H7 (cell line): ENCODE measurements at places on chromosomes 1 and 21. TPM values are rescaled to one million over a fixed set of nuclear protein-coding genes. Genes with fewer than 3 reads are reported as not detected.

The FHAD1 gene
- 0.52 and 0.83 TPM in 2 replicates for total RNA-seq

The STYXL2 gene
- total RNA-seq, result 0.07 and 0.24 TPM in 2 replicates

The AMY1B gene
- total RNA-seq, result not detected in 2 replicates

The SPATA21 gene
- 0.07 TPM in 1 of 2 replicates, not detected in the other for total RNA-seq

The OXCT2 gene
- not detected in 2 replicates for total RNA-seq

- DNase-seq, result no peak
Observed at GRCh38 chr1:244653439-244654107, 647 bp downstream of the DESI2 start.

GRCh38 chr1:217140041-217140901, 417.0 kb upstream of the ESRRG start:
- DNase-seq, result peak; percentile 81

DNA sequence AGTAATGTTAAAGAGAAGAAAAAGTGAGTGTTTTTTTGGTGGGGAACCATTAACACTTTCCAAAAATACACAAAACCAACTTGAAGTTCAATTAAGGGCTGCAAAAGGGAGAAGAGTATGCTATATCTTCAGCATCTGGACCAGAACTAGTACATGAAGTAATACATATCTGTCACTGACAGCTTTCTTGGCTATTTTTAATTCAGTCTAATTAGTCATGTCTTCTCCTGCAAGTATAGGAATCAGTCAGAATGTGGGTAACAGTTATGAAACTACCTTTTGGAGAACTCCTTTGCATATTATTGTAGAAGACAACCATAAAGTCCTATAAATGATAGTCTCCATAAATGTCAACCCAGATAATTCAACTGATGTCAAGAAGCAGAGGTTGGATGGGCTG, 901.2 kb downstream of the TTLL7 start:
- no peak for DNase-seq

GRCh38 chr1:119715542-119715941, 3.8 kb downstream of the PHGDH start:
- no peak for DNase-seq

DNA sequence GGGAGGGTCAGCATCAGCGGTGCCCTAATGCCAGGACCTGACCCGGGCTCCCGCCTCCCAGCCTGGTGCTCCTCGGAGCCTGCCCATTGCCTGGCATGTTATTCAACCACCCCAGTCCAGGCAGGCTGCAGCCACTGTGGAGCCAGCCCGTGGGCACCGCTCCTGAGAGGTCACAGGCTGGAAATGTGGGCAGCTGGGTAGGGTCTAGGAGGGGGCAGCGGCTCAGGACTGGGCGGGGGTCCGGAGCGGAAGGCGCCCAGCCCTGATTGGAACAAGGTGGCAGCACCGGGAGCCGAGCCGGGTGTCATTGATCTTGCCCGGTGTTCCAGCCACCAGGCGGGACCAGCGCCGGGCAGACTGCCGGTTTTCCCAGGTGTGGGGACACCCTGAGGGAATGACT, 12.7 kb upstream of the RUNX3 start:
- DNase-seq, result no peak

DNA sequence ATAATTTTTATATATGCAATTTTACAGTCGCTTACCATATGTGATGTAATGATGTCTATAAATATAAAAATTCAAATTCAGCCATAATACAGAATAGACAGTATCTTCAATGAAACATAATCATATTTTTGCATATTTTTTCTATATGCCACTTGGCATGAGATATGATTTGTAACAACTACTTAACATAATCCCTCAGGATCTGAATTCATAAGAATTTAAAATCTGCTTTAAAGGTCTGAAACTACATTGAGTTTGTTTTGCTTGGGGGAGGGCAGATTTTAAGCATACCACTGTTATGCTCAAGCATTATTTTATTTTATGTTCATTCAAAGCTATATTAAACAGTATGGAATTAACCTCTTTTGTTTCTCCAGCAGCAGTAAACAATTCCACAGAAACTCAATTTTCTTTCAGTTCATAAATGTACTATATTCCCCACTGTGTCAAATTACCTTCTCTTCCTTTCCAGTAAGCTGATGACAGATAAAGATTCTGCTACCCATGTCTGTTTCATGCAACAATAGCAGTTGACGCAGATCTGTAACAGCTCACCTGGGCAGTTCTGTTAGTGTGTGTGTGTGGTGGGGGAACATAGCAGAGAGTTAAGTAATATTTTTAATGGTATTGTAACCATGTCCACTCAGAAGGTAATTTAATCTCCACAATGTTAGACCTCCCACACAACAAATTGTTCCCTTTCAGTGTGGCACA, 224.8 kb downstream of the NTNG1 start:
- no peak for DNase-seq

DNA sequence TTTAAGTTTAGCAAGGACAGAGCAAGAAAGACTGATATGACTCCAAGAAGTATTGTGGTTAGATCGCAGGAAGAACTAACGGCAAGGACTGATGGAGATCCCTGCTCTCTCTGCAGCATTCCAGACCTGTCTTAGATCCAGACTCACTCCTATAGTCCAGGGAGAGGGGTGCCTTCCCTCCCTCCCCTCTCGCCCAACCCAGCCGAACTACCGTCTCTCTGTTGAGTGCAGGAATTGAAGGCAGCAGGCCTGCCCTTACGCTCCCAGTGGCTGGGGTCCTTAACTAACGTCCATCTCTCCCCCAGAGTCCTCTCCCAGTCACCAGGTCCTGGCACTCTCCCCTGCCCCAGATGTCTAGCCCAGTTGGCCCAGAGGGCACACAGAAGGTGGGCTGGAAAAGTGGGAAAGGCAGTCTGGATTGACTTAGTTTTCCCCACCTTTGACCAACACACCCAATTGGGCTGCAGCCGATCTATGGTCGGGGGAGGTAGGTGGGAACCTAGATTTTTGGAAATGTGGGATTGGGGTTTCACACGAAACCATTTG, 1.1 kb downstream of the CRABP2 start:
- DNase-seq, result peak; percentile 69

GRCh38 chr1:63713627-63714481, 60.0 kb upstream of the ROR1 start:
- no peak for DNase-seq

DNA sequence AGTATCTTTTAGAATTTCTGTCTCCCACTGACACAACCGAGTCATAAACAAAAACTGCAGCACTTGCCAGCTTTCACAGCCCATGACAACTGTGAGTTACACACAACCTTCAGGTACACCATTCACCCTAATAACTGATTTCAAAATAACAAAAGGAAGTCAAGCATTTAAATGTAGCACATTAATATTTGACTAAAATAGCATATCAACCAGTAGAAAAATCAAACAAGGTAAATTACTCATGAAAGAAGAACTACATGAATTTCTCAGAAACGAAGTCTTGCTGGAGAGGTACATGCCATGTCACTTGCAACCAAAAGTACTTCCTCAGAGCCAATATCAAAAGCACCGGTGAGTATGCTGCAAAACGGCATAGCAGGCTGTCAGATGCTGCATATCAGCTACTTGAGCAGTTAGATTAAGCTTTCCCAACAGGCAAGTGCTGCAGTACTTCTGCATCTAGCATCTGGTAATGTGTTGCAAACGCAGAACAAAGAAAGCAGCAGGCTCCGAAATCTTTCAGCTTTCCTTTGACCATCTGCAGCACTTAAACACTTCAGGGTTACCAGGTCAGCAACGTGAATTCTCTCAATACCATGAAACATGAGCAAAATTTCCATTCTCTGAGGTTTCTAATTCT, 223.2 kb downstream of the SMYD3 start:
- no peak for DNase-seq

DNA sequence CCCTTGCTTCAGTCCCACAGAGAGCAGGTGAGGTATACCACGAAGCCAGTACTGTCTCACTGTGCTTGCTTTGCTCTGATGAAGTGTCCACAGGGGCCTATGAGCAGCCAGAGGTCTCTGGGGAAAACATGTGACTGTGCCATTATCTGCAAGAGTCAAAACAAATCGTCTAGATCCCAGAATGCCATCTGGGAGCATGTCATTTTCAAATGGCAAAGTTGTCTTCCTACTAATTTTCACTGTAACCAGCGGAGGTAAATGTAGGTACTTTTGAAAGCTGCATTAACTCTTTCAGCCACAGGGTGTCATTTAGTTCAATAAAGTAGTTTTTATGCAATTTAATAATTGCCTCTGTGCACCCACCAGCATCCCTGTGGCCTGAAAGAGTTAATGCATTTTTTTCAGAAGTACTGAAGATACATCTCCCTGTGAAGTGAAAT, 173.6 kb upstream of the SGIP1 start:
- DNase-seq, result no peak

DNA sequence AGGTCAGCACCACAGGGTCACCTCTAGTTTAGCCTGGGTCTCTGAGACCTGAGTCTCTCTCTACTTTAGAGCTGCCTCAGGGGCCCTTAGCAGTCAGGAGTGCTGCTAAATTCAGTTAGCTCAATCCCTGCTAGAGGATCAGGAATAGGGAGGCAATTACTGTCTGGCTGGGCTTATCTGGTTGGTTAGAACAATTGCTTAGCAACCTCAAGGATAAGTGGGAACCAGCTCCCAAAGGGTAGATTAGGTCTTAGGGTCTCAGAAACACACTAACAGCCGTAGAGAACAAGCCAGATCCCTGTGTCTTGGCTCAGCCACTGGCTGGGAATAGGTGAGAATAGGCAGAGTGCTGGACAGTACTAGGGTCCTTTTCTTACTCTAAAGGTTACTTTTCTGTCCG, 7.7 kb downstream of the PM20D1 start:
- DNase-seq, result no peak

GRCh38 chr21:33490991-33491372, 534 bp downstream of the DNAJC28 start:
- peak; percentile 31 for DNase-seq

GRCh38 chr1:73639494-73639893, 558.5 kb downstream of the LRRIQ3 start:
- no peak for DNase-seq

DNA sequence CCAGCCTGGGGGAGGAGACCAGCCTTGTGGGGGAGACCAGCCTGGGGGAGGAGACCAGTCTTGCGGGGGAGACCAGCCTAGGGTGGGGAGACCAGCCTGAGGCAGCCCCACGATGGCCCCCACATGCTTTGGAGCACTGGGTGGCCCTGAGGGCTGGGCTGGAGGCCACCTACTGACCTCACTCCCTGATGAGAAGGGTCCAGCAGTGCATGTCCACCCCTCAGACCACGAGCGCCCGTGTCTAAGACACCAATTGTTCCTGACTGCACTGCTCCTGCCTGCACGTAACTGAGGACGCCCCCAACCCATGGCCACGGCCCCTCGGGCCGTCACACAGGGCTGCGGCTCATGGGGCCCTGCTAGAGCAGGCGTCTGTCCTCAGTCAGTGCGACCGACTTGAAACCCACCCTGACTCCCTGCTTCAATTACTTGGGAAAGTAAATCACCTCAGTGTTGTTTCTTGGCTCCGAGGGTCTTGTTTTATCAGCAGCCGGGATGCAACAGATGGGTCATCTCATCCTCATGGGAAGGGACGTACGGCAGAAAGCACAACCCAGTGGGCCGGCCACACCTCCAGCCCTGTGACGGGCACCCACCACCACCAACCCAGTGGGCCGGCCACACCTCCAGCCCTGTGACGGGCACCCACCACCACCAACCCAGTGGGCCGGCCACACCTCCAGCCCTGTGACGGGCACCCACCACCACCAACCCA, at the start of gene SPATC1L:
TSS of gene SPATC1L (minus strand) at position 550 of the 715 bp plus-strand sequence. CDS start 1,643 bp downstream, outside the sequence.
- peak; percentile 94 for DNase-seq

- no peak for DNase-seq
Observed at GRCh38 chr21:16264319-16264718, 534.5 kb downstream of the USP25 start.

GRCh38 chr1:35030756-35031446, 844 bp downstream of the ZMYM6 start:
- DNase-seq, result peak; percentile 50
